ENCODE measurements at places on chromosomes 13 and 19. TPM values are rescaled to one million over a fixed set of nuclear protein-coding genes. Genes with fewer than 3 reads are reported as not detected.
A peak's percentile ranks its signal among the peaks of the same experiment; 100 is the strongest.

GRCh38 chr13:106514928-106515634, 20.4 kb downstream of the EFNB2 start:
- peak overlapping the region; percentile 32 for H3K27ac ChIP-seq
- peaks cover 30% of the 10 kb centered on the region for H3K4me1 ChIP-seq
- peaks cover 4% of the 10 kb centered on the region for H3K36me3 ChIP-seq
- DNase-seq, result no peak

DNA sequence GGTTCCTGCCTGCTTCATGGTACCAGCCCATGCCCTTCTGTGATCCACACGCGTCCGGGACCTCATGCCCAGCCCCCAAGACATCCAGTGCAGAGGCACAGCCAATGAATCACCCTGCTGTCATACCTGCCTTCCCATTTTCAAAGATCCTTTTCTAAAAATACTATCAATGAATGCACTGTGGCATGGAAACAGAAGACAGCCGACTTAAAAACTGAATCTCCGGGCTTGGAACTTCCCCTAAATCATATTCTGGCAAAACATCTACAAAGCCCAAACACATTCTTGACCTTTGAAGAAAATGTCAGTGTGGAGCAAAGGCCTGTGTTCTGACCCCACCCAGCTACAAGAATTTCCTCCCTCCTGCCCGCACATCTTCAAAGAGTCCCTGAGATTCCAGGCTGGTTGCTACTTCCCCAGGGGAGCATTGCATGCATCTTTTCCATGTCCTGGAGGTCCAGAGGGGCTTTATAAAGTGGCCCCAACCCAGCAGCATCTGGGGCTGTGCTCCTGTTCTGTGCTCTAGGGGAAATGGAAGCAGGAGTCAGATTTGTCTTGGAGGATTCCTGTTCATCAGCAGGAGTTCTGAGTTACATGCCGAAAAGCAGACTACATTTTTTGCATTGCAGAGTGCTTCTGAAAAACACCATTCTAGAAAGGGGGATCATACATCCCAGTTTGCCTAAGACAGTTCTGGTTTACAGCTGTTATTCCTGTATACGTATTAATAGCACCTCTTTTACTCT, 135.2 kb downstream of the USP12 start:
- peak overlapping the region; percentile 33 for H3K27ac ChIP-seq
- no peaks in the 10 kb centered on the region for H3K27me3 ChIP-seq
- H3K4me1 ChIP-seq, result peaks cover 35% of the 10 kb centered on the region
- H3K36me3 ChIP-seq, result no peaks in the 10 kb centered on the region
- peak overlapping the region; percentile 35 for H3K4me3 ChIP-seq
- no peak for DNase-seq

DNA sequence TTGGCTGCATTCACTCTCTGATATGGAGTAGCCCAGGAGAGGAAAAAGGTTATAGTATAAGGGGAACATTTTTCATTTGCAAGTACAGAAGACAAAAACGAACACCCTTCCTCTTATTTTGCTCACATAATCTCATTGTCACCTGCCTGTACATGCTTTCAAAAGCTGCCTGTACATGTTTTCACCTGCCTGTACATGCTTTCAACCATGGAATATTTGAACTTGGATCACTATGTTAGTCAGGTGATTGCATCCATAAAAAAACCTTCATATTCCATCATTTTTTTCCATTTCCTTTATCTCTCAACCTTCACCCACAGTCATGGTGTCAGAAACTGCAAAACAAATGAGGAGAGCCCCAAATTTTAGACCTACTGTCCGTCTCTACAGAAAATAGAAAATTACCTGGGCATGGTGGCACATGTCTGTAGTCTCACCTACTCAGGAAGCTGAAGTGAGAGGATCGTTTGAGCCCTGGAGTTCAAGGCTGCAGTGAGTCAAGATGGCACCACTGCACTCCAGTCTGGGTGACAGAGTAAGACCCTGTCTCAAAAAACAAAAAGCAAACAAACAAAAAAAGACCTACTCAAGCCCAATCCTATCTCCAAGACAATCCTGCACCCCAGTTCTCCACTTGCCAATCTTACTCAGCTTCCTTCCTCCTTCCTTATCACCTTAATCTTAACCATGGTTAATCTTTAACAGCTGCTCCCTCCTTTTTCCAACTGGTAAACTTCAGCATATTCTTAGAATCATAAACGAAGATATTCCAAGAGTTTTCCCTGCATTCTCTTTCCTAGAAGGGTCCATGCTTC, 11.6 kb downstream of the IGFL2 start:
- H3K36me3 ChIP-seq, result no peaks in the 10 kb centered on the region
- no peak overlapping the region for H3K27ac ChIP-seq
- no peak for DNase-seq
- no peaks in the 10 kb centered on the region for H3K4me1 ChIP-seq

DNA sequence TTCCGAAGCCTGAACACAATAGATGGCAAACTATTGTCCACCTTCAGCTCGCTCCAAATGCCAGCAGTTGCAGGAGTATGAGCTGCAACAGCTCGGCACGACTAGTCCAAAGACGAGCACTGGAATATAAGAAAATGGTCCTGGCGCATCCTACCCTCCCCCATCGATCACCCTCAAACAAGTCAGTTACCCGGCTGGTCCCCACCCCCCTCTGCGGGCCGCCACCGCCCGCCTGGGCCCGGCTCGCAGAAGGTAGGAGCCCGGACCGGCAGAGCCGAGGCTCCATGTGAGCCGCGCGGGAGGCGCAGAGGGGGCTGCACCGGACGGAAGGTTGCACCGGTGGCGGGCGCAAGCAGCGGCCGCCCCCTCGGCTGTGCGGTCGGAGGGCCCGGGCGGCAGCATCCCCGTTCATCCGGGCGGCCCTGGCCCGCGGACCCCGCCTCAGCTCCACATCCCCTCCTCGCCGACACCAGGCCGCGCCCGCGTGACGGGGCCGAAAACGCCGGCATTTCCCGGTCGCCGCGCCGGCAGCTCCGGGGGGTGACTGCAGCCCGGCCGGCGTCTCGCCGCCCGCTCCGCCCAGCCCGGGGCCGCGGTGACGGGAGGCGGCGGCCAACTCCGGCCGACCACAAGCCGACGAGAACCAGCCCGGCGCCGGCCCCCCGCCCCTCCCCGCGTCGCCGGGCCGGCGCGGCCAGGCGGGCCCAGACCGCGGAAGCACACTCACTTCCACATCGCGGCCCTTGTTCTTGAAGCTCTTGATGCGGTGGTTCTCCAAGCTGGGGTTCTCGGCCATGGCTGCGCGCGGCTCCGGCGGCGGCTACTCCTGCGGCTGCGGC, 552 bp downstream of the KPNA3 start:
- H3K36me3 ChIP-seq, result no peaks in the 10 kb centered on the region
- peak overlapping the region; percentile 88 for H3K27ac ChIP-seq
- DNase-seq, result peak; percentile 16
- H3K4me3 ChIP-seq, result peak overlapping the region; percentile 82
- peaks cover 17% of the 10 kb centered on the region for H3K4me1 ChIP-seq

- no peak for DNase-seq
- H3K36me3 ChIP-seq, result no peaks in the 10 kb centered on the region
- no peak overlapping the region for H3K27ac ChIP-seq
- no peak overlapping the region for H3K4me3 ChIP-seq
These were observed 10.3 kb downstream of the AKT2 start for GRCh38 chr19:40274585-40275544.

DNA sequence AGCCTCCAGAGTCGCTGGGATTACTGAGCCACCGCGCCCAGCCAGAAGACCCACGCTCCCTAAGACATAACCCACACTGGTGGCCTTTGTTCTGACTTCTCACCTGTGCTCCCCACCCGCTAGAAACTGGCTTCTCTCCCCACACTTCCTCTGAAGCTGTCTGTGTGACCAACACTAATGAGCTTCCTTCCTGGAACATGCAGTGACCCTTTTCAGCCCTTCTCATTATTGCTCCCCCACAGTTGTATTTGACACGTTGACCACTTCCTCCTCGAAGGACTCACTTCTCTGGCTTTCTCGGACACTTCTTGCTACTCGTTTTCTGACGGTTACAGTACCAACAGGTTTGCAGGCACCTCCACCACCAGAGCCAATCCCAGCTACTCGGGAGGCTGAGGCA, 10.9 kb downstream of the NCR1 start:
- no peaks in the 10 kb centered on the region for H3K27me3 ChIP-seq
- DNase-seq, result no peak
- H3K36me3 ChIP-seq, result no peaks in the 10 kb centered on the region
- no peak overlapping the region for H3K27ac ChIP-seq
- H3K4me1 ChIP-seq, result no peaks in the 10 kb centered on the region

DNA sequence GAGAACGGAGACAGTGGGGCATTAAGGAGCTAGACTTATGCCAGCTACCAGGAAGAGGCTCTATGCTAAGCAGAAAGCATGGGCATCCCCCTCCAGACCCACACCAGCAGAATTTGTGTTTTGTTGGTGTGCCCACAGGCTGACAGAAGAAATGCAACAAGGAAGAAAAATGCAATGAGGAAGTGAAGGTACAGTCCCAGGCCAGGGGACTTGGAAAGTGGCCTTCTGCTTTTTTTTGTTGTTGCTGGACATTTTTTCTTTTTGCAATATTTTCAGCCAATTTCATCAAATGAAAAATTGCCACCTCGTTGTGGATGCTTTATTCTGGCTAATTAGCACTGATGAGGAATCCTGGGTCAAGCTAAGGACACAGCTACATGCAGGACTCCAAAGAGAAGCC, 167.7 kb downstream of the TSHZ3 start:
- DNase-seq, result no peak
- no peaks in the 10 kb centered on the region for H3K36me3 ChIP-seq
- no peaks in the 10 kb centered on the region for H3K27me3 ChIP-seq
- H3K4me1 ChIP-seq, result no peaks in the 10 kb centered on the region

DNA sequence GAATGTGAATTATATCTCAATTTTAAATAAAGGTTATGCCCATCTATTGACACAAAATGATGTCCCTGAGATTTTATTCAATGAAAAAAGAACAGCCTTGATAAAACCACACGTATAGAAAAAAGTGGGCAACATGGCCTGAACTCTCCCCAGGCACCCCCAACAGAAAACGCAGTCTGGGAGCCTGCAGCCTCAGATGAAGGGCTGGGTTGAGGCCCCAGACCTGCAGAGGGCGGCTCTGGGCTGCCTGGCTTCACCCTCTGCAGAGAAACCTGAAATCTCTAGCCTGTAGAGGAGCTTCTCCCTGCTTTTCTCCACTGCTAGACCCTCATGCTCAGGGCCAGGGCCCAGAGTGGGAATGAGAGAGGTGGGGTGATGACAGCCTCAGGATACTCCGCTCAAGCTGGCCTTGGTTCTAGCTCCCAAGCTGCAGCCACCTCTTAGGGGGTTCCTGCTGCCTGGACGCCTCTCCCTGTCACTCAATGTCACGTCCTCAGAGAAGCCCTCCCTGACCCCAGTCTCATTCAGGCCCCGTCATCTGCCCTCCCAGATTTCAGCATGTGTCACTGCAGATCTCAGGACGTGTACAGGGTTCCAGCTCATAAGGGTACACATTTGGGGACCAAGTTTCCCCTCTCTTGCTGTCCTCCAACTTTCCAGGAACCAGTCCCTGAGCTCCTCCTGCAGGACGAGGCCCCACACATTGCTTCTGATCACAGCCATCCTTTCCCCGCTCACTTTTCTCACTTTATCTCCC, 1.8 kb downstream of the MBD3 start:
- H3K27ac ChIP-seq, result no peak overlapping the region
- no peaks in the 10 kb centered on the region for H3K36me3 ChIP-seq
- H3K4me3 ChIP-seq, result peak overlapping the region; percentile 84
- no peak for DNase-seq
- H3K4me1 ChIP-seq, result peaks cover 11% of the 10 kb centered on the region
- H3K27me3 ChIP-seq, result no peaks in the 10 kb centered on the region

DNA sequence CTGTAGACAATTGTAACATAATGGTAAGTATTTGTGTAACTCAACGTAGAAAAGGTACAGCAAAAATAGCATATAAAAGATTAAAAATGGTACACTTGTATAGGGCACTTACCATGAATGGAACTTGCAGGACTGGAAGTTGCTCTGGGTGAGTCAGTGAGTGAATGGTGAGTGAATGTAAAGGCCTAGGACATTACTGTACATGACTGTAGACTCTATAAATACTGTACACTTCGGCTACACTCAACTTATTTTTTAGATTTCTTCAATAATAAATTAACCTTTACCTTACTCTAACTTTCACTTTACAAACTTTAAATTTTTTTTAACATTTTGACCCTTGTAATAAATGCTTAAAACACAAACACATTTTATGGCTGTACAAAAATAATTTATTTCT, 72.1 kb upstream of the FAM216B start:
- H3K4me3 ChIP-seq, result no peak overlapping the region
- DNase-seq, result no peak
- no peaks in the 10 kb centered on the region for H3K36me3 ChIP-seq
- H3K27ac ChIP-seq, result no peak overlapping the region

GRCh38 chr13:107866941-107867623, 348.3 kb downstream of the LIG4 start:
- peak; percentile 37 for DNase-seq
- H3K4me3 ChIP-seq, result peak overlapping the region; percentile 84
- H3K27ac ChIP-seq, result no peak overlapping the region
- peaks cover 8% of the 10 kb centered on the region for H3K4me1 ChIP-seq

Gene APBA3
- total RNA-seq, result 16.5 TPM

Gene ATXN8OS
- total RNA-seq, result not detected

Gene ZNF573
- total RNA-seq, result 8.1 TPM

Gene OR4F17
- not detected for total RNA-seq
